ENCODE measurements at places on chromosomes 5 and 9.
A peak's percentile ranks its signal among the peaks of the same experiment; 100 is the strongest.

- DNase-seq: no peak
Measured at GRCh38 chr9:69326261-69326660, 1.2 kb downstream of the ENTREP1 start.

DNA sequence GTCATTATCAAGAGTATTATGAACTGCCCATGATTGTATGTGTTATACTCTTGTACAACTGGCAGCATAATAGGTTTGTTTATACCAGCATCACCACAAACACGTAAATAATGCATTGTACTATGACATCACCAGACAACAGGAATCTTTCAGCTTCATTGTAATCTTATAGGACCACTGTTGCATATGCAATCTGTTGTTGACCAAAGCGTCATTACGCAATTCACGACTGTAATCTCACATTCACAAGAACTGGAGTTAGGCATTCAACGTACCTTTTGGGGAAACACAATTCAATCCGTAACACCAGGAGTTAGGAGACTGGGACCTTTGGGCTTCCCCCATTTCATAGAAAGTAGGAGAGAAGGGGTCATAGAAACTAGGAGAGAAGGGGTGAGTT lies 20.4 kb upstream of the ARSI start:
- DNase-seq: peak; percentile 55

DNA sequence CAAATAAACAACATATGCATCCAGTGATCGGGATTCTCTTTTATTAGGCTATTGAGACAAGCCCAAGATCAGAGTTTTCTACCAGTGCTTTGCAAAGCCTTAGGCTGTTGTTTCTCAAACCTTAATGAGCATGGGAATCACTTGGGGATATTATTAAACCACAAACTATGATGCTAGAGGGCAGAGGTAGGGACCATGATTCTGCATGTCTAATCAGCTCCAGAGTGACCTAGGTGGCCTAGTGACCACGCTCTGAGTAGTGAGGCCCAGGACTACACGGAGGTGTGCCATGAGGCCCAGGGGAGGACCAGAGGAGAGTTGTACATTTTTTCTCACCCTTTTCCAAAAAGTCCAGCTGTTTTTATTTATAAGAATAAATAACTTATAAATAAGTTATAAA lies 298.5 kb upstream of the TLE4 start:
- DNase-seq: no peak

GRCh38 chr9:122297512-122297911 lies 32.8 kb downstream of the MRRF start:
- no peak for DNase-seq

DNA sequence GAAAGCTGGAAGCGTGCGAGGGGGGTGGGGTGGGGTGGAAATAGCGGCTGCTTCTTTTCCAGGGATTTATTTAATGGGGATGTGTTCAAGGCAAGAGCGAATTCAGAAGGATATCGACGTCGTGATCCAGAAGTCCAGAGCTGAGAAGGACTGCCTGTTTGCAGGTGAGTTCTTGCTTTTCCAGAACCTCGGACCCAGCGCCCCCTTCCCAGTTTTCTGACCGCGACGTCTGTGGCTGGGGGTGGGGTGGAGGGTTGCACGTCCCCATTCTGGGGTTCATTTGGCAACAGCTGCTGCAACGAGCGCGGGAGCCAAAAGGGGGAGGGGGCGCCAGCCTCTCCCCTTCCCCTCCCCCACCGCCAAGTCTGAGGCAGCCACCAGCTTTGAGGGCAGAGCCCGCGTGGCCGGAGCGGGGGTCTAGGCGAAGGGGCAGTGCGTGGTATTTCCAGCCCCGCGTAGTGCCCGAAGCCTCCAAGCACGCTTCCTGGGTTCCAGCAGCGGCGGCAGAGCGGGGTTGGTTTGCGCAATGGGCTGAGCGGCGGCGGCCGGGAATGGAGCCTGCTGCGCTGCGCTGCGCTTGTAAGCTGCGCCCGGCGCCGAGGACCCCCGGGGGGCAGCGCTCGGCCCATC lies 701 bp downstream of the PARP8 start:
- DNase-seq: peak; percentile 53

DNA sequence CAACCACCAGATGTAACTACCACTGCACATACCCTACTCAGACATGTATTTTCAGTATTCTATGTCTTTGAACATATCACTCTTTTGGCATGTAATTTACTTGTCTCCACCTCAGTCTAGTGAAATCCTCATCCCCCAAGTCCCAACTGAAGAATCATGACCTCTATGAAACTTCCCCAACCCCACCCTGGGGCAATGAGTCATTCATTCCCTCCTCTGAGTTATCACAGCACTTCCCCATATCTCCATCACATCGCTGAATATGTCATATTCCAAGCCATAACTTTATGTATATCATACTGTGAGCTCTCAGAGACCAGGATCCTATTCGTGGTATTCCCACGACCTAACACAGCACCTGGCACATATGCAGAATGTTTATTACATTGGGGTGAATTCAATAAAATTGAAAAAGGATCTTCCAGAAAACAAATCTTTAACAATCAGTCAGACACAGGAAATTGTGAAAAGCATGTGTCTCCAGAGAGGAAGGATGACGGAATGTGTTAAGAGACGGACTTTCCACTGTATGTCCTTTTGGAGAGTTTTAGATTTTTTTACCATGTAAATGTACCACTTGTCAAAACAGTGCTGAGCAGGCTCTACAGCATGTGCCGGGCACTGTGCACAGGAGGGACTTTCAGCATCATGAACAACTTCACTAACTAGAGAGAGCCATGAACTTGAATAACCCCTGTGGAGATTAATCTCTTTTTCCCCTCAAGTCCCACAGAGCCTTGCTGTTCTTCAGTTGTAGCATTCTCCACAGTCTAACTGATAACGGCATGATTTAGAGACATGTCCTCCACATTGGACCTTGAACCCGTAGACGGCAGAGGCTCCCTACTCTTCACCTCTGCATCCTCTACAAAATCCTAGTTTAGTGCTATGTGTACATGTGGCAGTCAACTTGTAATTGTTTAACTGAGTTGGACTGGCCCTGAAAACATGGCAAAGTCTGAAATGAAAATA lies 213.5 kb downstream of the GLIS3 start:
- peak; percentile 69 for DNase-seq

DNA sequence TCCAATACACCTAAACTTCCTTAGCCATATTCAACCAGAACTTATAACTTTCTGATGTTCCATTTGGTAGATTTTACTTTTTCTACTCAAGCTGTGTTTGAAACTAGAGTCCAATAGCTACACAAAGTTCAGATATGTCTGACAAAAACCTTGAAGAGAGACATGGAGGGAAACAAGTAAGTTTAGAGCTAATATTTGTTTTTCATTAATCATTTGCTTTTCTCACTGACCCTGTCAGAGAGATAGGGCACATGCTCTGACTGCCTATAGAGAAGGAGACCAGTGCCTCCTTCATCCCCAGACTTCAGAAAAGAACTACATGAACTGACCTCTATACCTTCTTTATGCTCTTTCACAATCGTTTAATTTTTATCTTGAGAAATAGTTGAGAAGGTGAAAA lies 157.0 kb upstream of the PPP1R2B start:
- DNase-seq: no peak

GRCh38 chr5:115770466-115770865 lies 46.0 kb downstream of the CDO1 start:
- no peak for DNase-seq

- no peak for DNase-seq
Measured at GRCh38 chr5:82766206-82766605, 311.0 kb downstream of the TMEM167A start.

DNA sequence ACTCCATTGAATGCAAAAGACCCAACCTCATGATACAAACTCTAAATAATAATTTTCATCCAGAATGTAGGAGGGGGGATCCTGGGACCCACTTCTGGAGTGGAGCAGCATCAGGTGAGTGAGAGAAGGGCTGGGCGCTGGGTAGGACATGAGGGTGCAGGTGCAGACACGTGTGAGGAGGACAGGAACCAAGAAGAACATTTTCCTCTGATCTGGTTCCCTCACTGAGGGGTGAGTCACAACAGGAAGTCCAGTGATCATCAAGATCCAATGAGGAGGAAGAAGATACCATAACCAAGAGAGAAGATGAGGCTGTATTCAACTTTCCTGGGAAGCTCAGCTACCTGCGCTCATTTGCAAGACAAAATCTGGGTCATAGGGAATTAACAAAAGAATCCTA lies 57.4 kb downstream of the SFXN1 start:
- DNase-seq: no peak

- DNase-seq: no peak
Measured at GRCh38 chr5:179495906-179496455, 54.4 kb upstream of the RUFY1 start.

All from fibroblast of pulmonary artery (primary cell).